Right atrium auricular region (tissue), 2 donors: ENCODE measurements at places on chromosomes 7 and 10. TPM values are rescaled to one million over a fixed set of nuclear protein-coding genes. Genes with fewer than 3 reads are reported as not detected.

ACBD7 gene
- not detected for total RNA-seq

RTKN2 gene
- total RNA-seq: 0.08 TPM

NSUN6 gene
- total RNA-seq: 8.8 TPM

PON3 gene
- not detected for total RNA-seq

NPFFR1 gene
- not detected for total RNA-seq

MYO1G gene
- 2.2 TPM for total RNA-seq

CCT6A gene
- 68.1 TPM for total RNA-seq

GRID2IP gene
- total RNA-seq: not detected

AGR2 gene
- total RNA-seq: not detected

HTR5A gene
- not detected for total RNA-seq

- no peak overlapping the region for H3K27ac ChIP-seq
- H3K4me1 ChIP-seq: no peaks in the 10 kb centered on the region
- no peak for DNase-seq
- no peaks in the 10 kb centered on the region for H3K27me3 ChIP-seq
- no peaks in the 10 kb centered on the region for H3K36me3 ChIP-seq
Observed at GRCh38 chr7:22400936-22401553, 44.1 kb upstream of the RAPGEF5 start.

DNA sequence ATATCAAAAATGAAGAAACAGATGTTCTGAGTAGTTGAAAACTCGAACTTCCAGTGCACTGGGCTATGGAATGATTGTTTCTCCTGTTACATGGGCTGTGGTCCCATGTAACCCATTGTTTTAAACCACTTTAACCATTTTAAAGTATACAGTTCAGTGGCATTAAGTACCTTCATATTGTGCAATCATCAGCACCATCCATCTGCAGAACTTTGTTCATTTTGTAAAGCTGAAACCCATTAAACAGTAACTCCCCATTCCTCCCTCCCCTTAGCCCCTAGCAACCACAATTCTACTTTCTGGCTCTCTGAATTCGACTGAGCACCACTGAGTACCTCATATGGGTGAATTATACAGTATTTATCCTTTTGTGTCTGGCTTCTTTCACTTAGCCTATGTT lies 217.4 kb downstream of the LRMDA start:
- H3K27ac ChIP-seq: no peak overlapping the region
- no peaks in the 10 kb centered on the region for H3K36me3 ChIP-seq
- no peaks in the 10 kb centered on the region for H3K27me3 ChIP-seq
- no peak for DNase-seq
- no peaks in the 10 kb centered on the region for H3K4me1 ChIP-seq

DNA sequence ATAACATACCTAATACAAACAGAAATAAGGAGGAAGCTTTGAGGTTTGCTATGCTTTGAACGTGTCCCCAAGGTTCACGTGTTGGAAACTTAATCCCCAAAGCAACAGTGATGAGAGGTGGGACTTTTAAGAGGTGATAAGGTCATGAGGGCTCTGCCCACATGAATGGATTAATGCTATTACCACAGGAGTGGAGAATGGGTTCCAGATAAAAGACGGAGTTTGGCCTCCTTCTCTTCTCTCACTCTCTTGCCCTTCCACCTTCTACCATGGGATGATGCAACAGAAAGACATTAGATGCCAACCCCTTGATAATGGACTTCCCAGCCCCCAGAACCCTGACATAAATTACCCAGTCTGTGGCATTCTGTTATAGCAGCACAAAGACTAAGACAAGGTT lies 9.6 kb downstream of the ITGB1 start:
- H3K4me3 ChIP-seq: no peak overlapping the region
- H3K4me1 ChIP-seq: peaks cover 70% of the 10 kb centered on the region
- no peaks in the 10 kb centered on the region for H3K27me3 ChIP-seq
- DNase-seq: no peak

- H3K36me3 ChIP-seq: no peaks in the 10 kb centered on the region
- H3K4me3 ChIP-seq: no peak overlapping the region
- DNase-seq: no peak
- no peaks in the 10 kb centered on the region for H3K4me1 ChIP-seq
- no peaks in the 10 kb centered on the region for H3K27me3 ChIP-seq
- H3K27ac ChIP-seq: no peak overlapping the region
Observed at GRCh38 chr7:45434167-45434784, 139.9 kb upstream of the ADCY1 start.

DNA sequence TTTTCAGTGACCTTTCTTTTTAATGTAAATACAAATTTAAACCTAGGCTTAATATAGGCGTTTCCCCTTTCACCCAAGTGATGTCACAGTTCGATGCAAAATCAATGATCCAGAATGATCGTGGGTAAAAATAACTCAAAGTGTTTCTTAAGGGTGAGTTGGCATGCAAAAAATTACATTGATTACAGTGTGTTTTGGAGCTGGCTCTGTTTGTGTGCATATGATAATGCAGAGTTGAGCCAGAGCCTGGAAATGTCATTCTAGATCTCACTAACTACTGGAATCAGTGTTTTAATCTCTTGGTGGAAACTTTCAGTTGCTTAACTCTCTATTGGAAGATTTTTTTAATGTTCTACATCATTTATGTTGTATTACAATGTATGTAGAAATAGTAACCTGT lies 72.5 kb upstream of the MXI1 start:
- no peak overlapping the region for H3K4me3 ChIP-seq
- no peak for DNase-seq
- peaks cover 37% of the 10 kb centered on the region for H3K36me3 ChIP-seq
- peaks cover 6% of the 10 kb centered on the region for H3K4me1 ChIP-seq
- H3K27ac ChIP-seq: no peak overlapping the region

GRCh38 chr7:81014266-81014665 lies 95.4 kb upstream of the SEMA3C start:
- no peak overlapping the region for H3K27ac ChIP-seq
- no peaks in the 10 kb centered on the region for H3K4me1 ChIP-seq
- no peaks in the 10 kb centered on the region for H3K27me3 ChIP-seq
- no peak for DNase-seq

GRCh38 chr10:14812271-14812670 lies 25.6 kb downstream of the CDNF start:
- no peaks in the 10 kb centered on the region for H3K4me1 ChIP-seq
- no peak overlapping the region for H3K27ac ChIP-seq
- H3K27me3 ChIP-seq: no peaks in the 10 kb centered on the region
